ENCODE measurements at places on chromosomes 16 and 17. TPM values are rescaled to one million over a fixed set of nuclear protein-coding genes. Genes with fewer than 3 reads are reported as not detected.
A peak's percentile ranks its signal among the peaks of the same experiment; 100 is the strongest.

- no peak for DNase-seq
Observed at GRCh38 chr17:44610871-44611270, 45.4 kb upstream of the MEIOC start.

GRCh38 chr17:48894886-48895285 is 2.3 kb downstream of the ATP5MC1 start:
- no peak for DNase-seq

GRCh38 chr17:75135946-75136345 is 4.4 kb upstream of the NT5C start:
- DNase-seq, result no peak

DNA sequence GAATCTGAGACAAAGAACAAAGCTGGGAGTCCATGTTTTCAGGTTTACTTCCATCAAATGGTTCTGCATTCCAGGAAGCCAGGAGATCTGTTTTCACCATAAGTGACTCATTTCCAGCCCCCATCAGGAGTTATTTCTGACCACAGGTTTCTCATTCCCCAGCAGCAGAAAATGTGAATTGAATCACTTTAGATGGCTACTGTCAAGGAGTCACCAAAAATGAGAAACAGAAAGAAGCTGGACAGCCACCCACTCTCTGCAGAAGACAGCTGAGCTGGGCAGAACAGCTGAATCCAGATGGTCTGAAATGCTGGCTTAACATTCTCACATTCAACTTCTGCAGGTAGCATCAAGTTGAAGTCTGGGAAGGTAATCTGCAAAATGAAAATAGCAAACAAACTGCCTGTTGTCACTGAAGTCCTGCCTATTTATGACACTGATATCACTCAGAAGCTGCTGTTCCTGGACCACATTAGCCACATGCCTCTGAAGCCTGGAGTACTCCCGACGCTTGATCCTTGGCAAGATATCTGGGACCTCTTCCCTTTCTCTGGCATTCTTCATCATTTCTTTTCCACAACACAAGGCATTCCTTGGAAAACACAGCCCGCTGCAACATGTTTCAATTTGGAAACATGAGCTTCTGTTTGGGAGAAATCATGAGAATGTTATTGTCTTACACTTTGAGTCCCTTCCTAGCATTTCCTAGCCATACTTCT is 15.3 kb downstream of the CCL11 start:
- no peak for DNase-seq

GRCh38 chr16:67260426-67261063 is 11.8 kb downstream of the SLC9A5 start:
- peak; percentile 75 for DNase-seq

DNA sequence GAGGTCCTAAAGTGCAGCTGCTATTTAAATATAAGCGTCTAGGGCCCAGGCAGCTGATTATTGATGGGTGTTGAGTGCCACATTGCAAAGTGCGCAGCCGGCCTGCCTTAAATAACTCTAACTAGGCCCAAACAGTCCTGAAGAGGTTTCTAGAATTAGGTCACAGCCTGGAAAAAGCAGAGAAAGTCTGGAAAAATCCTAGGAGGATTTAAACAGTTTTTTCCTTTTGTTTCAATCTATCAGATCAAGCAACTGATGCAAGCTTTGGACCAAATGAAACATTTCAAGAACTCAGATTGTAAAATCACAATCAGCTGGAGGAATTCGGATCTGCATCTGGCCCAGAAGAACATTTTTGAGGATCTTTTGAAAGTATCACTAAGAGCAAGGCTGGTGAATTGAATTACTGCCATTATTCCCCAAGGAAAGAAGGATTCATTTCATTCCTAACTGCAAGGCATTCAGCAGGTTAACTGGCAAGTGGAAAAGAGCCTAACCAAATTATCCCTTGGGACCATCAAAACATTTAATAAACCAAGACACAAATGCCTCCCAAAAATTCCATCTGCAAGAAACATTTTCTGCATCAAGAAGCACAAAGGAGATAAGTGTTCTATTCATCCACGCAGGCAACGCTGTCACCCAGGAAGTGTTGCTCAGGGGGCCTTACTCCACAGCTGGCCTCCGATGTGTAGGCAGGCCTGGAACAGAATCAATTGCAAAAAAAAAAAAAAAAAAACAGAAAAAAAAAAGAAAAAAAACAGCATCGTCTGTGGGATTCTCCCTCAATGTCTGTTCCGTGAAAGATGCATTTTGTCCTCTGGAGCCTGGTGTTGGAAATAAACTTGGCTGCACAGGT is 46.1 kb downstream of the IRX3 start:
- no peak for DNase-seq

DNA sequence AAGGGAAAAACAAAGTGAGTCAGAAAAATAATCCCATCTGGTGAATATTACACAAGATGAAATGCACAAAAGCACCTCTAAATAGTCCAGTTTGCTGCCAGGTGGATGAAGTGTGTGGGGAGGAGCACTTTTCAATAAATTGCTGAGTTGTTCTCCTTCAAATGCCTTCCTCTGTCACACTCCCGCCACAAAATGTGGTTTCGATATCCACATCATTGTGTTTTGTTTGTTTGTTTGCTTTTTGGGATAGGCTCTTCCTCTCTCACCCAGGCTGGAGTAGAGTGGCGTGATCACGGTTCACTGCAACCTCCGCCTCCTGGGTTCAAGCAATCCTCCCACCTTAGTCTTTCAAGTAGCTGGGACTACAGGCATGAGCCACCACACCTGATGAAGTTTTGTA is 24.6 kb upstream of the SHISA9 start:
- DNase-seq, result no peak

DNA sequence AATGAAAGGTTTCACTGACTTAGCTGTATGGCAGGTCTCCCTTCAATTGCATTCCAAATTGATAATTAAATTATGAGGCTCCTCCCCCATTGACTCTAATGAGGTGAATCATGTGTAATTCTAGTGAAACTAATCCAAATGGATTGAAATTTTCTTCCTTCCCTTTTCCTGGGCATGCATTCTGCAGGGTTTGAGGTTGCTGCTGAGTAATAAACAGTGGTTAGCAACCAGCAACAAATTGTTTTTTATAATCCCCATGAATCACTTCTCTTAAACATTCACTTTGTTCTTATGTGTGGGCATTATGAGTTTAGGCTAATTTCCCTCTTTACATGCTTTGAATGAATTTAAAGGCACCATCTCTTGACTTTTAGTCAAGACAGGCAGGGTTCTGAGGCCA is 43.4 kb downstream of the MYOCD start:
- DNase-seq, result no peak

- DNase-seq, result no peak
Observed at GRCh38 chr16:89312194-89312593, 94.7 kb downstream of the ZNF778 start.

- DNase-seq, result no peak
Observed at GRCh38 chr16:11139326-11140097, 116.5 kb downstream of the SOCS1 start.

- DNase-seq, result no peak
Observed at GRCh38 chr17:14771543-14771942, 470.7 kb downstream of the HS3ST3B1 start.

DNA sequence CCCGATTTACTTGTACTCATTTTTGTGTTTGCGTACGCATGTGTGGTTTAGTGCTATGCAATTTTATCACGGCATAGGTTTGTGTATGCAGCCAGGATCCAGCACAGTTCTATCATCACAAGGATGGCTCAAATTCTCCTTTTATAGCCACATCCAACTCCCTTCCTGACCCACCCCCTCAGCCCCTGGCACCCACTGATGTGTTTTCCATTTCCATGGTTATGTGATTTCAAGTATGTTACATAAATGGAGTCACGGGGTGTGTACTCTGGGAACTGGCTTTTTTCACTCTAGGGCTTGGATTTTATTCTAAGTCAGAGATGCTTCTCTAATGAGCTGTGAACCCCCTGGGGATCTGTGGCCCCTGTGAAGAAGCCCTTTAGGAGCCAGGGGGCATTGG is 16.8 kb downstream of the IL4R start:
- DNase-seq, result no peak

GRCh38 chr16:9843424-9844018 is 338.7 kb downstream of the GRIN2A start:
- no peak for DNase-seq

- no peak for DNase-seq
Observed at GRCh38 chr16:86398622-86399021, 111.7 kb upstream of the FOXF1 start.

- DNase-seq, result no peak
Observed at GRCh38 chr17:28874750-28875149, 19.9 kb downstream of the ERAL1 start.

- DNase-seq, result no peak
Observed at GRCh38 chr16:813916-814412, 13.4 kb upstream of the GNG13 start.

DNA sequence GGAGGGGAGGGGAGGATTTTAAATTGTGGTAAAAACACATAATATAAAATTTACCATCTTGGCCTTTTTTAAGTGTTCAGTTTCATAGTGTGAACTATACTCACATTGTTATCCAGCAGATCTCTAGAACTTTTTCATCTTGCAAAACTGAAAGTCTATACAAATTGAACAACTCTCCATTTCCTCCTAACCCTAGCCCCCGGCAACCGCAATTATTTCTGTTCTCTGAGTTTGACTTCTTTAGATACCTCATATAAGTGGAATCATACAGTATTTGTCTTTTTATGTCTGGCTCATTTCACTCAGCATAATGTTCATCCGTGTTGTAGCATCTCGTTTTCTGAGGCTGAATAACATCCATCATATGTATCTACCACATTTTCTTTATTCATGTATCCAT is 30.0 kb upstream of the MRTFB start:
- DNase-seq, result no peak

DNA sequence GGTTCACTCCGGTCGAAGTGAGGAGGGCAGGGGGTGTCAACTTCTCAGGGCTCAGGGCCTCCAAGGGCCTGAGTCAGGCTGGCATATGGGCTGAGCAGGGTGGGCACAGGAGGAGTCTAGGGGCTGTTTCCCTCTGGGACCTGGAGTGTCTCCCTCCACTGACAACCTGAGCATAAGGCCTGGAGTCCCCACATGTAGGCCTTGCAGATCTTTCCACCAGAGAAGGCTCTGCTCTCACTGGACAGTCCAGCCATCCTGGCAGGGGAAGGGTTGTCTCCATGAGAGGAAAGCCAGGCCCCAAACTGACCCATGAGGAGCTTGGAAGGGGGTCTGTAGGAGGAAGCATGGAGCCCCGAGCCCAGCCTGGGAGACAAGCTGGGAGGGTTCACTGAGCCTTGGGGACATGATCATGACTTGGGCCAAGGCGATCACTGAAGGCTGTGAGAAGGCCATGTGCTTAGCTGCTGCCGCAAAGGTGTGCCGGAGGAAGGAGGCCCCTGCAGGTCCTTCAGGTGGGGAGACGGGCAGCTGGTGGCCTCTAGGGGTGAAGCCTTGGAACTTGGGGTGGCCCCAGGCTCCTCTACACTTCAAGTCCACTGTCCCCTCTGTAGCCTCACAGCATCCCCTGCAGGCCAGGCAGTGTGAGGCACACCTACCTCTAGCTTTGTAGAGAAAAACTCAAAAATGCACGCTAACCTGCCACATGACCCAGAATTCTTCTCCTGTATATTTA is 9.9 kb downstream of the CMTM2 start:
- peak; percentile 29 for DNase-seq

- no peak for DNase-seq
Observed at GRCh38 chr17:34252095-34252443, 3.0 kb upstream of the CCL2 start.

DNA sequence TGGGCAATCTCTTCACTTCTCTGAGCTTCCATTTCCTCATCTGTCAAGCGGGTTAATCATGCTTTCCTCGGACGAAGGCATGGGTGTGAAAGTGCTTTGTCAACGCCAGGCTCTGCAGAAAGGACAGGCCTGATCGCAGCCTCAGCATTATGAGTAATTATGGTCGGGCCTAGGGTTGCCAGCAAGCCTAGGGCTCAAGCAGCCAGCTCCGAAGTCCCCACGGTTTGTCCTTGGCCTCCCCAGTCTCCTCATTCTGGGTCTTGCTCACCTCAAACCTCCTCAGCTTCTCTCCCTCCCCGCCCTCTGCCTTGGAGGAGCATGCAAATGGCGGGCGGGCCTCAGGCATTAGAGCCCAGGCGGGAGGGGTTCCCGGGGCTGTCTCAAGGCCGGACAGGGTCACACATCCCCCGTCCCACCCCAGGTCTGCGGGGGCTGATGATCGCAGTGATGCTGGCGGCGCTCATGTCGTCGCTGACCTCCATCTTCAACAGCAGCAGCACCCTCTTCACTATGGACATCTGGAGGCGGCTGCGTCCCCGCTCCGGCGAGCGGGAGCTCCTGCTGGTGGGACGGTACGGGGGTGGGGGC is 10.2 kb upstream of the FAM83G start:
- no peak for DNase-seq

DNA sequence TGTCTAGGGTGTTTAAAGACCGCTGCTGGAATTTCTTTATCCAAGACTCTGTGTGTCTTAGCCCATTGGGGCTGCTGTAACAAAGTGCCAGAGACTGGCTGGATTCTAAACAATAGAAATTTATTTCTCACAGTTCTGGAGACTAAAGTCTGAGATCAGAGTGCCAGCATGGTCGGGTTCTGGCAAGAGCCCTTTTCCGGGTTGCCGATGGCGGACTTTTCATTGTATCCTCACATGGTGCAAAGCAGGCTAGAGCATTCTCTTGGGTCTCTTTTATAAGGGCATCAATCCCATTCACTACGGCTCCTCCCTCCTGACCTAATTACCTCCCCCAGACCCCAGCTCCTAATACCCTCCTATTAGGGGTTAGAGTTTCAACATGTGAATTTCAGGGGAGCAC is 9.5 kb downstream of the NLRC5 start:
- DNase-seq, result no peak

GRCh38 chr16:60675022-60675421 is 1361.2 kb downstream of the CDH8 start:
- DNase-seq, result no peak

DNA sequence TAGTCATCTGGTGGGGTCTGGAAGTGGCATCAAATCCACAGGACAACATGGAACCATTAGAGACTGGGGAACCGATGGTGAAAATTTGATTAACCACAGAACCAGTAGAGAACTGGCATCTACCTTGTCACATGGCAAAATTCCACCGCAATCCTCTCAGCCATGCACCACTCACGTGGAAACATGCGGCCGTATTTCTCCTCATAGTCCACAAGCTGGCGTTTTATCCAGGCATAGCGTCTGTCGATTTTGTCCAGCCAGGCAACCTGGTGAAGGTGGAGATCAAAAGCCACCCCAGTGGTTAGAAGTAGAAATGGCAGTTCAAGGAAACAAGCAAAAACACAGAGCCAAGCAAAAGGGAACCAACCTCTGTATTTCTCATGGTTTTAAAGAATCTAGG is 87.6 kb downstream of the VPS53 start:
- peak; percentile 89 for DNase-seq

- no peak for DNase-seq
Observed at GRCh38 chr17:7354262-7354843, 603 bp upstream of the TMEM95 start.

KRTAP16-1 gene
- total RNA-seq, result not detected

HES7 gene
- total RNA-seq, result 1.1 TPM

HSD17B1 gene
- total RNA-seq, result 4.4 TPM

NF1 gene
- 15.1 TPM for total RNA-seq

PIK3R6 gene
- total RNA-seq, result not detected

EFCAB13 gene
- not detected for total RNA-seq

QPRT gene
- total RNA-seq, result 105 TPM

SBK1 gene
- total RNA-seq, result 4.7 TPM

CCL3 gene
- not detected for total RNA-seq
